Lung (tissue), 17 donors: ENCODE measurements at places on chromosomes 2 and 18. TPM values are rescaled to one million over a fixed set of nuclear protein-coding genes. Genes with fewer than 3 reads are reported as not detected.

UGT1A4 gene
- 0.21 TPM for total RNA-seq

UNC80 gene
- total RNA-seq: 2.2 TPM

HOXD4 gene
- total RNA-seq: 1.1 TPM

MALL gene
- 123 TPM for total RNA-seq

MTCL1 gene
- total RNA-seq: 4.1 TPM

KCNJ3 gene
- total RNA-seq: 0.06 TPM

ARID5A gene
- total RNA-seq: 33.5 TPM

CCDC121 gene
- total RNA-seq: 4.8 TPM

BMP10 gene
- total RNA-seq: 0.31 TPM

TBR1 gene
- total RNA-seq: not detected

UBXN4 gene
- 121 TPM for total RNA-seq

CMPK2 gene
- 10.6 TPM for total RNA-seq

CNDP1 gene
- not detected for total RNA-seq

RGPD3 gene
- 0.71 TPM for total RNA-seq

ABCG5 gene
- total RNA-seq: not detected

HTR2B gene
- 0.09 TPM for total RNA-seq

MAB21L4 gene
- 2.9 TPM for total RNA-seq

RASGRP3 gene
- 14.7 TPM for total RNA-seq

CAPN14 gene
- 0.26 TPM for total RNA-seq

RAPGEF4 gene
- total RNA-seq: 9.5 TPM

KIAA2012 gene
- 8.5 TPM for total RNA-seq

IGFBP2 gene
- total RNA-seq: 75.9 TPM

SPIRE1 gene
- total RNA-seq: 17.5 TPM
